ENCODE measurements at places on chromosomes 12 and 14.

DNA sequence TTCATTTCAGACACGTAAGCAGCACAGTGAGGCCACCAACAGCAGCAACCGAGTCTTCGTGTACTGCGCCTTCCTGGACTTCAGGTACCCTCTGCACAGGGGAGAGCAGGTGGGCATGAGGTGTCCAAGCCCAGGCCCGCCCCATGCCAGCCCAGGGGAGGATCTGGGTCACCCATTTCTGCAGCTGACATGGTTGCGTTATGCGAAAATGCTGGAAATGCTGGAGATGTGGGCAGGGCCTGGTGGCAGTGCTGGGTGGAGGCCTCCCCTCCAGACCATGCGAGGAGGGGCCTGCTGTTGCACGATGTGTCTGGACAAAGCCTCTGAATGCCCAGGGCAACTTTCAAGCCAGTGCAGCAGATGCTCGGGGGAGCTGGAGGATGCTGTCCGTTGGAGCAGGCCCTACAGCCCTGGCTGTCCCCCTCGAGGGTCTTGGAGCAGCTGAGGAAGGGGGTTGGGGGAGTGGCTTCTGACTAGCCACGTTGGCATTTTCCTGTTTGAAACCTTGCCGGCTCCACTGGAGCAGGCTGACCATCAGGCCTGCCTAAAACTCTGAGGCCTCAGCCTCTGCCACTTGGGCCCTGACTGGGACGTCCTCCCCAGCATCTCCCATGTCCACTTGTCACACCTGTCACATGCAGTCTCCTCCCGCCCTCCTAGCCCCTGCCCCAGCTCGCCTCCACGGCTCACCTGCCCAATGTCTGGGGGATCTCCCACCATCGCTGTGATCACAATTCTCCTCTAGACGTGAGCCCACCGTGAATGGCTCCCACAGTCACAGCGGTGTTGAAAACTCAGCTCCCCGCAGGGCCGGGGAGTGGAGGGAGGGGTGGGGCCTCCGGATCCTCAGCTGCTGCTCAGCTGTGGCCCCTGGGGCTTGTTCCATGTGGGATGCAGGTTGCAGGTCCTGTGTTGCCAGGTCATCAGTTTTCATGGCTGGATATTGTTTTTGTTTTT is 123.4 kb downstream of the ADGRD1 start:
- no peak for DNase-seq

- DNase-seq: no peak
These were observed 93.8 kb downstream of the CPSF2 start for GRCh38 chr14:92215579-92215978.

DNA sequence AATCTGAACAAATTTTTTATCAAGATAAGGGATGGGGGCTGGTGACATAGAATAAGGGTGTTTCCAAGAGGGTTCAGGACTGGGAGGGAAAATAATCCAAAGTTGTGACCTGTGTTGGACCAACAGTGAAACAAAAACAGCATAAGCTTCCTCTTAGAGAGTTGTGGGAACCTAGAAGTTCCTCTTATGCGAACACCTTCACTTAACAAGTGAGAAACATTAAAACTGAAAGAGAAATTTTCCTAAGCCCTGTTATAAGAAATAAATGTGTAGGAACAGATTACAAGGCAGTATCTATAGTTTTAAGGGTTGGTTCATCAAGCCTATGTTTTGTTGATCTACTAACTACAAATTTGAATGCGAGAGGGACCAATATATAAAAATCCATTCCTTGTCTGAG is 58.4 kb downstream of the LLPH start:
- no peak for DNase-seq

DNA sequence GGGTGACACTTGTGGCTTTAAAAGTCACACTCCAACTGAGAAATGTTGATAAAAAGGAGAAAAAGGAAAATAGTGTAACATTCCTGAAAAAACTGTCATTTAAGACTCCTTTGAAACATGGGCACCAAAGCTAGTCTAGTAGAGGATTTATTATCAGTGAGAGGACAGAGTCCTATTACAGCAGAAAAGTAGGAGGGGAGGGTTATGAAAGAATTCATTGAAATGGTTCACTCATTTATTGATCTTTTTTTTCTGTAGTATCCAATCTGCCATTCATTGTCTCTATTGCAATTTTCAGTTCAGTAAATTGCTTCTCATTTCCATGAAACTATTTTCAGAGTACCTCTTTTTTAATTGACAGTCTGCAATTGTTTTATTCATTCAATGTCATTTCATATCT is 25.4 kb downstream of the PPM1A start:
- DNase-seq: no peak

DNA sequence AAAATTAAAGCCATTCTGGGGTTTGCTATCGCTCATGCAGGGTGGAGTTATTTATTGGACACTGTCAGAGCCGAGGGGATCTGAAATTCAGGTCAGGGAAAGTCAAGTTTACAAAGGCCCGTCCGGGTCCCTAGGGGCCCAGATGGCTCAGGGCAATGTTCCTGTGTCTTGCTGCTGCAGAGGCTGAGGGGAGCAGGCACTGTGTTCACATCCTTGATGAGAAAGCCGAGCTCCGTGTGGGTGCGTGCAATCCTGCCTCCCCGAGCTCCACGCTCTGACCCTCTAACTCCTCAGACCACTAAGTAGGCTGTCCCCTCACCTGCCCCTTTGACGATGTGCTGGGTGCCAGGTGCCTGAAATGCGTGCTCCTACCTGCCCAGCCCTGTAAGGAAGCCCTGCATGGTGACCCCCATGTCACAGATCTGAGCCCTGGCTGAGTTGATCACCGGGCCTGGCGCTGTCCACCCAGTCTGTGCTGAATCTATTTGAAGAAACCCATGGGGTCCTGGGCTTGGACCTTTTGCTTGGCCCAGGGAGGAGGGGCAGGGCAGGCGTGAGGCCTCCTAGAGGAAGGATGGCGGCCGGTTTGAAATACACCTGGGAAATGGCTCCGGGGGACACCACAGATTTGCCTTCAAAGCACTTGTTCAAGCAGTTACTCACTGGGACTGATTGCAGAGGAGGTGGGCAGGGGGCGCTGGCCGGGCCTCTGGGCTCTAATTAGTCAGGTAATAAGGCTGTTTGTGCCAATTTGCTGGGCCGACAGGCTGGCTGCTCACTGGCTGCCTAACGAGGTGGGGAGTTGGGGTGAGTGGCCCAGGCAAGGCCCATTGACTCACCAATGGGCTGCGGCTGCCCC is 204.3 kb downstream of the KIF26A start:
- no peak for DNase-seq

- DNase-seq: no peak
These were observed 73.1 kb upstream of the PWP1 start for GRCh38 chr12:107612508-107612907.

DNA sequence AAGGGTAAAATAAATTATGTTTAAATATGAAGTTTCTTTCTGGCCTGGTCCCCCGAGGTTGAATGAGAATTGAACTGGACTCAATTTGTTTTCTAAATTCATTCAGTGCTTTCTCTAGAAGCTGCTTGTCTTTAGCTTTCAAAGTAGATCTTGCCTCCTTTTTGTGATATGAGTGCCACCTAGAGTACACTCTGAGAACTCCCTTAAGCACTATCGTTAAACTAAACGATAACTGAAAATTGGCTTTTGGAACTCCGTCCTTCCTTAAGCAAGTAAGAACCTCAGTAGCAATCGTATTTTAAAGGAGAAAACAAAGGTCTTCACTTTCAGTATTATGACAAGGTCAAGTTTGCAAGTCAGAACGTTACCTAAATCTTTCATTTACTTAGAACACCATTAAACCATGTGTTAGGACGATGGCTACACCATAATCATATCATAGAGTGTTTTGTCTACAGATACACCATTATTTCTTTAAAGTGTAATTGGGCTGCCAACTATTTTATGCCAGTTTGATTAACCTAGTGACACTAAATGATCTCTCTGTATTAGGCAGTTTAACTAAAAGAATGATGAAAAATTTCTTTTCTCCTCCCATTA is 364.8 kb downstream of the SNAPC1 start:
- DNase-seq: no peak

GRCh38 chr12:19012965-19013364 is 116.6 kb upstream of the PLEKHA5 start:
- DNase-seq: no peak

- DNase-seq: no peak
These were observed 140.5 kb upstream of the SRRM4 start for GRCh38 chr12:118840878-118841277.

- no peak for DNase-seq
These were observed 37.9 kb downstream of the AKAP6 start for GRCh38 chr14:32366986-32367385.

- DNase-seq: no peak
These were observed 153.4 kb downstream of the FUT8 start for GRCh38 chr14:65565948-65566347.

GRCh38 chr12:78970041-78970440 is 105.5 kb downstream of the SYT1 start:
- DNase-seq: no peak

Measured in Right ventricle myocardium inferior (tissue), 1 donor.